ENCODE measurements at places on chromosomes 12 and 14.

DNA sequence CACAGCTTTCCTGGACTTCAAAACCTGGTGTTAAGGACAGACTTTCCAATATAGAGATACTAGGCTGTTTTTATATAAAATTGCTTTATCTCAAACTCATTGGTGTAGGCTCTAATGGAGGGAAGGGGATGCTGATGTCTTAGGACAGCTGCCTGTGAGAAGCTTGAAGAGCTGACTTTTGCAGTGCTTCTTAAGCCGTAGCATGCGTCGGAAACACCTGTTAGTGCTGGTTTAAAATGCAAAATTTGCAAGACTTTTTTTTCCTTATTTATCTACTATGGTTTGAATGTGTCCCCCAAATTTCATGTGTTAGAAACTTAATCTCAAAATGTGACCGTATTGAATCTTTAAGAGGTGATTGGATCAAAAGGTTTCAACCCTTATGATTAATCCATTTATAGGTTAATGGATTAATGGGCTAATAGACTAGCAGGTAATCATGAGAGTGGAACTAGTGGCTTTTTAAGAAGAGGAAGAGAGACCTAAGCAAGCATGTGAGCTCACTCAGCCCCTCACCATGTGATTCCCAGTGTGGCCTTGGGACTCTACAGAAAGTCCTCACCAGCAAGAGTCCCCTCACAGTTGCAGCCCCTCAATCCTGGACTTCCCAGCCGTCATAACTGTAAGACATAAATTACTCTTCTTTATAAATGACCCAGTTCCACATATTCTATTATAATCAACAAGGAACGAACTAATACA is 60.9 kb upstream of the FUT8 start:
- DNase-seq: no peak

- no peak for DNase-seq
These were observed at the start of gene PPP1R36 for GRCh38 chr14:64549791-64550620. TSS of gene PPP1R36 (plus strand) at chr14:64549961. CDS start at chr14:64549998, 37 bp downstream.

DNA sequence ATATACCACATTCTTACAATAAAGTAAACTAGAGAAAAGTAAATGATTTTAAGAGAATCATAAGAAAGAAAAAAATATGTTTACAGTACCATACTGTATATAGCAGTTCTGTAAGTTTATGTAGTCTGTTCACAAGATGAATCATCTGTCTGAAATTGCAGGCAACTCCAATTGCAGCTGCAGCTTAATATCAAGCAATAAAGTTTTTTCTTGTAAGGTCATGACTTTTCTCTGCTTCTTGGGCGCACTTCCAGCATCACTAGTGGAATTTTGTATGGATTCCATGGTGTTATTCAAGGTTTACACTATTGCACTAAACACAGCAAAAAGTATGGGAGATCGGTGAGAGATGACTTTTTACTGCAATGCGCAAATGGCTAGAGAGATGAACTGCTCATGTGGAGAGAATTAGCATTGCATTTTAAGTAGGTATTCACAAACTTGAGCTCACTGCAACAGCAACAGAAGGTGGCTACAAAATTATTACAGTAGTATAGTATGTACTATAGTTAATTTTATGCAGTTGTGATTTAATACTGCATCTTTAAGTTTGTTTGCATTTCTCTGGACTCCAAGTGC is 445.4 kb upstream of the OR4E1 start:
- no peak for DNase-seq

GRCh38 chr14:45679853-45680252 is 426.9 kb upstream of the MIS18BP1 start:
- DNase-seq: no peak

DNA sequence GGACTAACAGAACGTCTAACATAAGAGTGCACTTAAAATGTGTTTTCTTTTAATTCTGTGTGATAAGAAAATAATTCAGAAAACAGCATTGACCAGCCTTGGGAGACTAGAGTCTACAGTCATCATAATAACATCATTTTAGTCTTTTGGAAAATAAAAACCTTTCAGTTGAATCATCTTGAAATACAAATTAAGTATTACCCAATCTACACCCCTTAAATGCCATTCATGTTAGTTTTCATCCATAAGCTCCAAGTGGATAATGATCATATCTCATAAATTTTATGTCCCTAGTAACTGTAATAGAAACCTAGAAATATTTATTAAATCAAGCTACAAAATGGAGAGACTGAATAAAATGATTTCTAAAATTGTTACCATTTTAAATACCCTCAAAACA is 32.4 kb downstream of the EPS8 start:
- no peak for DNase-seq

GRCh38 chr14:99077844-99078236 is 194.2 kb downstream of the BCL11B start:
- DNase-seq: no peak

DNA sequence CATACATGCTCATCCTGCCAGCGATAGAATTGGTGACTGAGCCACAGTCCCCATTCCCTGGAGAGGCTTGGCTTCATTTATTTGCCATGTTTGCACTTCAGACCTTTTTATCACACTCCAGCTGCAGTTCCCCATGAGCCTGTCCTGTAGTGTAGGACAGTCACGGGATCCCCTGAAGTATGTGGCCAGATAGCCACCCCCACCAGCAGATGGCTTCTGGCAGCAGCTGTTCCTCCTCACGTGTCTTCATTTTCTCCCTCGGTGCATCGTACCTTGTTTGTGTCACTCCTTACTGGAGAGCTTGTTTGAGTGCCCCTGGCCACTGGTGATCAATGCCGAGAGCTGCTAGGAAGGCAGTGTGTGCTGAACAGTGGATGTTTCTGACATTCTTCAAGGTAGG is 40.2 kb downstream of the UBE3B start:
- DNase-seq: no peak

DNA sequence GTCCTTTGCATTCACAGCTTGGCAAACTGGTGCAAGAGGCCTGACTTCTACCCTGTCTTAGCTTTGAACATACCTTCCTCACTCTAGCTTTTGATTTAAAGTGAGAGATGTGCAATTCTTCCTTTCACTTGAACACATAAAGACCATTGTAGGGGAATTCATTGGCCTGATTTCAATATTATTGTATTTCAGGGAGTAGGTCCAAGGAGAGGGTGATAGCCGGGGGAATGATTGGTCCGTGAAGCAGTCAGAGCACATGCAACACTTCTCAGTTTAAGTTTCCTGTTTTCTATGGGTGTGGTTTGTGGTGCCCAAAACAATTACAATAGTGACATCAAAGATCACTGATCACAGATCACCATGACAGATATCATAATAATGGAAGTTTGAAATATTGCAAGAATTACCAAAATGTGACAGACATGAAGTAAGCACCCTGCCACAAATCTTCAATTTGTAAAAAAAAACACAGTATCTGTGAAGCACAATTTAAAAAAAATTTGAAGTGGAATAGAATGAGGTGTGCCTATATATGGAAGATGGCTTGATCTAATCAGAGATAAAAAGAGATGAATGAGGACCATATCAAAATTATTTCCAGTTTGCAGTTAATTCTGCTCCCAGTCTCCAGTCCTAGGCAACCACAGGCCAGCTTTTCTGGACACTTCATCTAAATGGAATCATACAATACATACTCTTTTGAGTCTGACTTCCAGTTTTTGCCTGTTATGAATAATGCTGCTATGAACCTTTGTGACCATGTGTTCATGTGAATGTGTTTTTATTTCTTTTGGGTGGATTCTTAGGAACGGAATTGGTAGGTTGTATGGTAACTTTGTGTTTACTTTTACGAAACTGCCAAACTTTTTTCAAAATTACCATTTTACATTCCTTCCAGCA is 23.2 kb downstream of the BORCS5 start:
- DNase-seq: no peak
